ENCODE measurements at places on chromosomes 16 and 17.

DNA sequence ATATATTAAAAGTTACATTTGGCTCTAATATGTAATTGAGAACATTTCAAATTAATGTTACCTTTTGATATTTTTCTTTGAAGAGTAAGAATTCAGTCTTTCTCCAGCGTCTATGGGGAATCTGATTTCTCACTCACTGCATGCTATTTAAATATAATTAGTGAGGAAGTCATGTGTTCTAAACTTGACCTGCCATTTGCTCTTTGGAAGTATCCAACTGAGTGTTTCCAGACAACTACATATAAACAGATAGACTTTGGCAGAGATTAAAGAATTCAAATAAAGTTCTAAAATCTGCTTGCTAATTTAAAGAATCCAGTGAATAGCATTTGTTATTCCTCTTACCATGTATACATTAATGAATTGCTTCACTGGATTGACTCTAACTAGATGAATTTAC lies 23.5 kb downstream of the OMG start:
- no peak for DNase-seq

DNA sequence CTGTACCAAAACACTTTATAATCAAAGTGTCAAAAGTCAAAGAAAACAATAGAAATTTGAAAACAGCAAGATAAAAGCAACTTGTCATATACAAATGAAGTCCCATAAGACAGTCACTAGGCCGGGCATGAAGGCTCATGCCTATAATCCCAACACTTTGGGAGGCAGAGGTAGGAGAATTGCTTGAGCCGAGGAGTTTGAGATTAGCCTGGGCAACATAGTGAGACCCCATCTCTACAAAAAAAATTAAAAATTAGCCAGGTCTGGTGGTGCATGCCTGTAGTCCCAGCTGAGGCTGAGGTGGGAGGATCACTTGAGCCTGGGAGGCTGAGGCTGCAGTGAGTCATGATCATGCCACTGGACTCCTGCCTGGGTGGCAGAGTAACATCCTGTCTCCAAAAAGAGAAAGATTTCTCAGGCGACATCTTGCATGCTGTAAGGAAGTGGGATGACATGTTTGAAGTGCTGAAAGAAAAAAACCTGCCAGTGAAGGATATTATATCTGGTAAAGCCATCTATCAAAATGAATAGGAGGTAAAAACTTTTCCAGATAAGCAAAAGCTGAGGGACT lies 98.7 kb upstream of the NACA2 start:
- DNase-seq: no peak

- DNase-seq: no peak
Measured at GRCh38 chr17:14225254-14225980, 11.2 kb downstream of the CDRT15 start.

DNA sequence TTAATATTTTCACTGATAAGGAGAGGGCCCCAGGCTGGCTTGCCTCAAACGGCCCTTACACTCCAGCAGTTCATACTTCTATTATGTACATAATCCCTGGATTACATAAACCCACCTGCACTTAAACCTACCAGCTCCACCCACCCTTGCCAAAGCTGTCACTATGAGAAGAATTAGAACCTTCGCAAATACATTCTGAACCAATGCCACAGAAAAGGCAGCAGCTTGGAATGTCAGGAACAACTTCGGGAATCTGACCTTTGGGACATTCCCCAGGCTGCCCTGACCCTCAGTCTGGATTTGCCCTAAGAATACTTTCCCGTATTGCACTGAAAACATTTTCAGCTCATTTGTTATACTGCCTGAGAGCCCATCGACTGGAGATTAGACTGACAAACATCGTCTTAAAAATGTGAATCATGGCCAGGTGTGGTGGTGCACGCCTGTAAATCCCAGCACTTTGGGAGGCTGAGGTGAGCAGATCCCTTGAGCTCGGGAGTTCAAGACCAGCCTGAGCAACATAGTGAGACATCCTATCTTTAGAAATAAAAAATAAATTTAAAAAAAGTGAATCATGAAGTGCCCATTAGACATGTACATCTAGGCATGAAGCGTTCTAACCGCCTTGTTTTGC lies 21.0 kb upstream of the SEC14L1 start:
- DNase-seq: no peak

DNA sequence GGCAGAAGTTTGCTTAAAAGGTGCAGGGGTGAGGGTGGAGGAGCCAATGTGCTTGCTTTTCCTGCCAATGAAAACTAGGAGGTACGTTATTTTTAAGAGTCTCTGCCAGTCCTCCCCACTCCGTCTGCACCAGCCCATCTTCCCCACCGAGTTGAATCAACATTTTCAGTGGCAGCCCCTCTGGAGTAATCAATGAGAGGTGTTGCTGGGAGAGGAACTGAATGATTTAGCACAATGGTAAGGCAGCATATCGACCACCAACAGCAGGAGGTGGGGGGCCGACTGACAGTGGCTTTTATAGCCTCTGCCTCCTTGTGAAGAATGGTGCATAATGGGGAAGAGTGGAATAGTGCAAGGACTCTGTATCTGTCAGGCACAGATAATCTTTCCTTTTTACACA lies 1465.0 kb upstream of the GOT2 start:
- no peak for DNase-seq

DNA sequence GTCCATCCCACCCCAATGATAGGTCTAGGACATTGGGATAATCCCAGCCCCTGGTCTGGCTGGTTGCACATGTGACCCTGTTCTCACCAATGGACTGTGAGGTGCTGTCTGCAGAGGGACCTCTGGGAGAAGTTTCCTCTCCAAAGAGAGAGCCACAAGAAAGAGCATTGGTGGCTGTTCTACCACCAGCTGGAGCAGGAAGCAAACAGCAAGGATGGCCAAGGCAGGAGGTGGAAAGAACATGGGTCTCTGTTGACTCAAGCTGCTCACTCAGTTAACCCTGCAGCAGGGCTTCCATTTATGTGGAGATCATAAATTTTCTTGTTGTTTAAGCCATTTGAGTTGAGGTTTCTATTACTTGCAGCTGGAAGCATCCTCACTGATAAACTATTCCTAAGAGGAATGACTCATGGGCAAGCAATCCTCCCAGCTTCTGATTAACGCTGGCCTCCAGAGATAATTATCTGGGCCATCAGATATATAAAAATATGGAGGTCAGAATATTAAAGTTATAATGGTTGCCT lies 52.6 kb downstream of the CYB5B start:
- DNase-seq: no peak

DNA sequence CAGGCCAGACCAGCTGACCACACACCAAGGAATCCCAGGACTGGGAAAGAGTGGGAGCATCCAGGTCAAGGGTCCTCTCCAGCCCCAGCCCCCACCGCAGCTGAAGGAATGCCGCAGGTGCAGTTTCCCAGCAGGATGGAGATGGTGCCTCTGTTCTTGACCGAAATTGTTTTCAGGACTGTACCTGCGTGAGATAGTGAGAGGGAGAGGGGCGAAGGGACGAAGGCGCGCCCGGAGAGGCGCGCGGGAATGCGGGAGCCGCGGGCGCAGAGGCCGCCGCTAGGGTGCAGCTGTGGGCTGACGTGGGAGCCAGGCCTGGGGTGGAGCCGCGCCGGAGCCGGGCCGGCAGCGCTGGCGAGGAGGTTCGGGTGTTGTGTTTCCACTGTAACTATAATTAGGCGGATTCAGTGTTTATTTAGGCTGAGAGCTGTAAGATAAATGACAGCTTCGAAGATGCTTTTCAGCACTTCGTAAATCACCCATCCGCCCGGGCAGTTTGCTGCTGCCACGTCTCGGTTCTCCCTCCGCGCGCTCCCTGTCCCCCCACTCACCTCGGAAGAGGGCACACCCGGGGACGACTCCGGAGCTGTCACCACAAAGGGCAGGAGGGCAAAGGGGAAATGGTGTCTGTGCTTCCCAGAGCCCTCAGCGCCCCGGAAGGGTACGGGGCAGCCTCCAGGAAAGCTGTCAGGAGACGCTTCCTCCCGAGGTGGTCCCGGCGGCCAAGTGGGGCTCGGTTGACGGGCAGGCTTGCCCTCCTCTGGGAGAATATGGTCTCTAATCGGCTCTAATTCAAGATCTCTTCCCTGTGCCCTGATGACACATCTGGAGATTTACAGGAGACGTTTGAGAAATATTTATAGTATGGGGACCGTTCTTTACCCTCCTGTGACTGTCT lies 38.2 kb downstream of the HOXB1 start:
- no peak for DNase-seq

GRCh38 chr16:80948886-80949493 lies 57.7 kb downstream of the CMC2 start:
- DNase-seq: peak; percentile 53

Data from stimulated activated CD4-positive, alpha-beta T cell treated with anti-CD3 and anti-CD28 coated beads, Interleukin-15, amount 100 ng/mL, for 48 hours (primary cell).